Endodermal cell (in vitro differentiated cells): ENCODE measurements at places on chromosomes 5 and 9. TPM values are rescaled to one million over a fixed set of nuclear protein-coding genes. Genes with fewer than 3 reads are reported as not detected.

ITK gene
- 0.31 and 0.36 TPM in 2 replicates for total RNA-seq

NR2F1-AS1 gene
- total RNA-seq, result 1.4 TPM in 2 replicates

SEMA5A gene
- 69.4 to 93.3 TPM (median 77.8 TPM) in 3 replicates for total RNA-seq

CCL27 gene
- 0.49 TPM in 1 of 3 replicates, not detected in the others for total RNA-seq

COL23A1 gene
- 58.5 and 71.3 TPM in 2 replicates for total RNA-seq

DNA sequence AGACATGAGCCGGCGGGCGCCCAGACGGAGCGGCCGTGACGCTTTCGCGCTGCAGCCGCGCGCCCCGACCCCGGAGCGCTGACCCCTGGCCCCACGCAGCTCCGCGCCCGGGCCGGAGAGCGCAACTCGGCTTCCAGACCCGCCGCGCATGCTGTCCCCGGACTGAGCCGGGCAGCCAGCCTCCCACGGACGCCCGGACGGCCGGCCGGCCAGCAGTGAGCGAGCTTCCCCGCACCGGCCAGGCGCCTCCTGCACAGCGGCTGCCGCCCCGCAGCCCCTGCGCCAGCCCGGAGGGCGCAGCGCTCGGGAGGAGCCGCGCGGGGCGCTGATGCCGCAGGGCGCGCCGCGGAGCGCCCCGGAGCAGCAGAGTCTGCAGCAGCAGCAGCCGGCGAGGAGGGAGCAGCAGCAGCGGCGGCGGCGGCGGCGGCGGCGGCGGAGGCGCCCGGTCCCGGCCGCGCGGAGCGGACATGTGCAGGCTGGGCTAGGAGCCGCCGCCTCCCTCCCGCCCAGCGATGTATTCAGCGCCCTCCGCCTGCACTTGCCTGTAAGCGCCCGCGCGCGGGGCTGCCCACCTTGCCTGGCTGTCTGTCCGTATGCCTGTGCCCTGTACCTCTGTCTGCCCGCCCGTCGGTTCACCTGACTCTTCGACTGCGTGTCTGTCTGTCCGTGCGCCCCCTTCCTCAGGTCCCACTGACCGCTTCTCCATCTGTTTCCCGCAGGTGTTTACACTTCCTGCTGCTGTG lies 412 bp downstream of the FGF18 start:
- H3K27ac ChIP-seq, result no peak overlapping the region
- H3K4me1 ChIP-seq, result no peaks in the 10 kb centered on the region
- peaks cover 39% of the 10 kb centered on the region for H3K27me3 ChIP-seq
- no peaks in the 10 kb centered on the region for H3K36me3 ChIP-seq
- peak overlapping the region; percentile 55 for H3K4me3 ChIP-seq

- H3K27ac ChIP-seq, result no peak overlapping the region
- no peaks in the 10 kb centered on the region for H3K4me1 ChIP-seq
- H3K27me3 ChIP-seq, result no peaks in the 10 kb centered on the region
- DNase-seq, result no peak
These were observed 22.3 kb downstream of the BNC2 start for GRCh38 chr9:16848179-16848578.

DNA sequence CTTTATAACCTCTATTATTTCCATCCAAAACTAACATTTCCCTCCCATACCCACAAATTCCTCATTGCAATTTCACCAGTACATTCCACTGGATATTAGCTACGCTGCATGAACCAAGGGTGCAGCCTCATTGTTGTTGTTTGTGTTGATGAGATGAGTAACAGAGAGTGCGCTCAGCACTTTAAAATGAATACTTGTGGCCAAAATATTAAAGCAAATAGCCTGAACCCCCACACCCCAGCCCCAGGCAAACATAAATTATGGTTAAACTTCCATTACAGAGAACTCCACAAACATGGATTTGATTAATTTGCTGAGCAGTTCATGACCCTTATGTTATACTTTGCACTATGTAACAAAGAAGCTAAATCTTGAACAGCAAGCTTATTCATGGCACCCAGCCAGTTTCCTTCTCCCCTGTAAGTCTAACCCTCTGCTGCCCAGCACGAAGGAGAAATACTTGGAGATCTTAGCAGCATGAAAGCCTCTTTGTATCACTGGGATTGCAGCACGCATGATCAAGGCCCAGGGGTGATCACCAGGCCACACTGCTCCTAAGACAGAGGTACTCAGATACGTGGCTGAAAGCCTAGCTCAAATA lies 205.0 kb downstream of the DOCK8 start:
- no peaks in the 10 kb centered on the region for H3K36me3 ChIP-seq
- no peak for DNase-seq
- H3K27ac ChIP-seq, result no peak overlapping the region
- no peak overlapping the region for H3K4me3 ChIP-seq

DNA sequence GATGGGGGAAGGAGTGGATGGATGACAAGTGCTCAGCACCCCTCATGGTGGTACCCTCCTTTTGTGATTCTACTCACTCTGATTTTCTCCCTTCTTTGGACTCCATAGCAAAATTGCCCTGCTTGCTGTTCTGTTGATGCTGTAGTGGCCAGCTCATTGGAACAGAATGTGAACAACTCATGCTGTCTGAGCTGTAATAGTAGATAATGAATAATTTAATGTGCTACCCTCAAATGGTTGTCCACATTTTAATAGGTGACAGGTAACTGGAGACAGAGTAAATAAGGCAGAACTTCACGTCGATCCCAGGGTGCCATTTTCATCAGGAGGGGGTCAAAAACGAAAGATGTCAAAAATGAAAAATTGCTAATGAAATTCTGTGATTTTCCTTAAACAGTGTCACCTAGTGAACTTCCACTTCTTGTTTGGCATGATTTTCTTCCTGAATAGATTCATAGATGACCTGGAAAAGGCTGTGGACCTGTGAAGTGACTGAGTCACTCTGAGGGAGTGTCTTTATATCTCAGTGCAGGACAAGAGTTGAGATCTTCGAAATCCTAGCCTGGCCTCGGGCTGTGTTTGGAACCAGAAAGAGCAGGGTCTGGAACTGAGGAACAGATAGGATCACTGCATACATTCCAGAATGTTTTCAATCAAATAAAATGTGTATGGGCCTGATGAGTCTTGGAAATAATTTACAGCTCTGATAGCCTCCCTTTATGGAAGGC lies 270.2 kb downstream of the PSAT1 start:
- no peak overlapping the region for H3K27ac ChIP-seq
- H3K4me1 ChIP-seq, result no peaks in the 10 kb centered on the region
- no peak overlapping the region for H3K4me3 ChIP-seq
- no peak for DNase-seq
- no peaks in the 10 kb centered on the region for H3K36me3 ChIP-seq

DNA sequence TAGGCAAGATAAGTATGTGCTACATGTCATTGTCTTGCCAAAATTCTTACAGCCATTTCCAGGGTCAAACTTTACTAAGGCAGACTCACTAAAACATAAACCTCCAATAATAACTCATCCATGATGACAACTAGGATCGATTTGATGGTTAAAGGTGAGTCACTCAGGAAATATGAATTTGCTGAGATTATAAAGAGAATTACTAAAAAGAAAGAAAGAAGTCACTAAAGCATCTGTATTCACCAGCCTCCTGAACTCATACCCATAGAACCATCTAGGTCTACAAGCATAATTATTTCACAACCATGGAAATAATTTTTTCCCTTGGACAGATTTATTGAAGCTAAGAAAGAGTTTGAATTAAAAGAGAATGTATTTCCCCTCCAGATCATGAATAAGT lies 258.6 kb downstream of the TLE1 start:
- no peak for DNase-seq
- no peaks in the 10 kb centered on the region for H3K36me3 ChIP-seq
- no peak overlapping the region for H3K27ac ChIP-seq
- no peaks in the 10 kb centered on the region for H3K27me3 ChIP-seq

- no peak overlapping the region for H3K4me3 ChIP-seq
- H3K27me3 ChIP-seq, result no peaks in the 10 kb centered on the region
These were observed 325.1 kb upstream of the ADAMTS16 start for GRCh38 chr5:4815002-4815401.

- H3K36me3 ChIP-seq, result no peaks in the 10 kb centered on the region
- no peak for DNase-seq
- no peaks in the 10 kb centered on the region for H3K27me3 ChIP-seq
- H3K4me1 ChIP-seq, result peaks cover 2% of the 10 kb centered on the region
- H3K4me3 ChIP-seq, result no peak overlapping the region
These were observed 96.2 kb downstream of the TAF11L14 start for GRCh38 chr5:17730421-17730820.

GRCh38 chr9:96423322-96423984 lies 5.3 kb upstream of the ZNF367 start:
- peak; percentile 92 for DNase-seq
- H3K27me3 ChIP-seq, result no peaks in the 10 kb centered on the region
- H3K4me1 ChIP-seq, result peaks cover 11% of the 10 kb centered on the region
- H3K36me3 ChIP-seq, result no peaks in the 10 kb centered on the region
- no peak overlapping the region for H3K27ac ChIP-seq

- no peak overlapping the region for H3K27ac ChIP-seq
- no peaks in the 10 kb centered on the region for H3K4me1 ChIP-seq
- DNase-seq, result no peak
- no peaks in the 10 kb centered on the region for H3K36me3 ChIP-seq
- H3K27me3 ChIP-seq, result no peaks in the 10 kb centered on the region
- H3K4me3 ChIP-seq, result no peak overlapping the region
These were observed 78.8 kb downstream of the GIN1 start for GRCh38 chr5:103041071-103041676.

DNA sequence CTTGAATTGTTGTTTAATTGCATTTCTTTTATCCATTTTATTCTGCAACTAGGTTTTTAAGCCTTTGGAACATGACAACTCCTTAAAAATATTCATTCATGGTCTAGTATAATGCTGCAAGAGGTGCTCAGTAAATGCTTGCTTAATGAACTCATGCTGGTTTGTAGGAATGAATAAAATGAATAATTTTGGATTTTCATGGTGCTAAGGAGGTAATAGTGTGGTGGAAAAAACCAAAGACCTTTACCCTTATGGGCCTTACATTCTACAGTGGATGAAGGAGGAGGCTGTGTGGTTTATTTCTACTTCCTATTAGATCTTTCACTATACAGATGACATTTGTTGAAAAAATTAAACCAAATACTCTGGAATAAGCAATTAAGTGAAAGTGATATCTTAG lies 43.4 kb downstream of the LRRTM2 start:
- H3K27ac ChIP-seq, result no peak overlapping the region
- no peak for DNase-seq
- H3K4me1 ChIP-seq, result no peaks in the 10 kb centered on the region
- H3K36me3 ChIP-seq, result peaks cover 78% of the 10 kb centered on the region
- no peak overlapping the region for H3K4me3 ChIP-seq
- no peaks in the 10 kb centered on the region for H3K27me3 ChIP-seq

- H3K4me3 ChIP-seq, result no peak overlapping the region
- H3K36me3 ChIP-seq, result no peaks in the 10 kb centered on the region
- H3K4me1 ChIP-seq, result no peaks in the 10 kb centered on the region
- H3K27ac ChIP-seq, result peak overlapping the region; percentile 49
- no peak for DNase-seq
These were observed 42.1 kb downstream of the CACNA1B start for GRCh38 chr9:137919649-137920141.

GRCh38 chr5:80125022-80125961 lies 90.1 kb downstream of the THBS4 start:
- no peak for DNase-seq
- H3K27ac ChIP-seq, result no peak overlapping the region
- no peaks in the 10 kb centered on the region for H3K4me1 ChIP-seq
- H3K4me3 ChIP-seq, result no peak overlapping the region

GRCh38 chr5:174453690-174454089 lies 270.7 kb upstream of the MSX2 start:
- H3K27ac ChIP-seq, result no peak overlapping the region
- no peaks in the 10 kb centered on the region for H3K4me1 ChIP-seq
- no peaks in the 10 kb centered on the region for H3K36me3 ChIP-seq
- no peak overlapping the region for H3K4me3 ChIP-seq
- no peak for DNase-seq
- H3K27me3 ChIP-seq, result no peaks in the 10 kb centered on the region

GRCh38 chr5:14779975-14780374 lies 91.6 kb downstream of the ANKH start:
- H3K27ac ChIP-seq, result no peak overlapping the region
- no peaks in the 10 kb centered on the region for H3K27me3 ChIP-seq
- no peak overlapping the region for H3K4me3 ChIP-seq
- H3K4me1 ChIP-seq, result no peaks in the 10 kb centered on the region
- no peak for DNase-seq
- H3K36me3 ChIP-seq, result no peaks in the 10 kb centered on the region

DNA sequence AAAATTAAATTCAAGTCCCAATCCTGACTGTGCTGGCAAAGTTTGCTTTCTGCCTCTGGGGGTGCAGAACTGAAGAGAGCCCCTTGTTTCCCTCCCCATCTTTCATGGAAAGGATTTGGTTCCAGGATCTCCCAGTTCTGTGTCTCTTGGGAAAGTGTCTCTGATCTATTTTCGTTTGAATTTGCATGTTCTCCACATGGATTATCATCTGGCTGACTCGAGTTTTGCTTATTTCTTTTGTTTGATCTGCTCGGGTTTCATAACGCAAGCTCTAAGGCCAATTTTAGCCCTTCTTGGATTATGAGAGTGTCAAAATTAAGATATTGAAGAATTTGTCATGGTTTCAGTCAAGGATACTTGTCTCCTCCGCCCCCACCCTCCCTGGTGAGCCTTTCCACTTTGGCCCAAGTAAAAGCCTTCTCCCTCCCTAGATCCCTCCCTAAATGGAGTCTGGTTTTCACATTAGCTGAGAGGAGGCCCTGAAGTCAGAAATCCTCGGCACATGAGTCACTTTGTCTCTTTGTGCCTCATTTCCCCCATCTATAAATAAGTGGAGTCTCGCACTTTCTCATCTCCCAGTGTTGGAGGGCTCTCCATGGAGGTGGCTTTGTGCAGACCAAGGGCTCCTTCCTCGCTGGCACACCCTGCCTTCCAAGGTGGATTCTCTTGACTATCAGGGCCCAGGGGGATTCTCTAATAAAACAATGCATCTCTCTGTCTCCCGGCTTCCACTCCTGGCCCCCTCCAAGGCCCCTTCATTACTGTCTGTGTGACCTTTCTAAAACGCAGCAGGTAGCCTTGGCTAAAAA lies 17.3 kb downstream of the ADRB2 start:
- no peaks in the 10 kb centered on the region for H3K27me3 ChIP-seq
- DNase-seq, result no peak
- no peaks in the 10 kb centered on the region for H3K4me1 ChIP-seq

GRCh38 chr9:83196946-83197345 lies 134.0 kb upstream of the RASEF start:
- H3K4me1 ChIP-seq, result peaks cover 5% of the 10 kb centered on the region
- no peak overlapping the region for H3K27ac ChIP-seq
- no peak for DNase-seq
- no peak overlapping the region for H3K4me3 ChIP-seq
- no peaks in the 10 kb centered on the region for H3K27me3 ChIP-seq

DNA sequence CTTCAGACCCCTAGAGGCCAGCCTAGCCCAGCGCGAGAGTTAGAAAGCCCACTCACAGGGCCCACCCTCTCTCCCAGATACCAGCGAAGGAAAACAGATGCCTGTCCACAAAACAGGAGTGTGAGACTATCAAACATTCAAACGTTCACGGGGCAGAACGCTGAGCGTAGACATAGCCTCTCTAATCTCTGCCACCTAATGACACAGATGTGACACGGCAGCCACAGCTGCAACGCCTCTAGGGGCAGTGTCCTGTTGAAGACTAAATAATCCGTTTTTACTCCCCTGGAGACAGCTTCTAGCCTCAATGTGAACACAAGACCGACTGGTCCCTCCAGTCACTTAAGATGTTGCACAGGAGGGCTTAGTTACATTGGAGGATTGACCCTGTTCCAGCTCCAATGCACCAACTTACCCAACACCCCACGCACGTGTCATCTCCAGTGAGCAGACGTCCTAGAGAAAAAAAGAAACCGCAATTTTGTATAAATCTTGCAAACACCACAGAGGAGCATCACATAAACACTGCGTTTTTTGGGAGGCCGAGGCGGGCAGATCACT lies 14.3 kb downstream of the DIPK1B start:
- H3K27ac ChIP-seq, result no peak overlapping the region
- H3K27me3 ChIP-seq, result no peaks in the 10 kb centered on the region
- peaks cover 9% of the 10 kb centered on the region for H3K4me1 ChIP-seq
- H3K36me3 ChIP-seq, result peaks cover 33% of the 10 kb centered on the region
- peak overlapping the region; percentile 99 for H3K4me3 ChIP-seq

- no peak overlapping the region for H3K4me3 ChIP-seq
- no peak overlapping the region for H3K27ac ChIP-seq
- no peak for DNase-seq
These were observed 60.3 kb downstream of the UBAP2 start for GRCh38 chr9:33988219-33988890.
